ENCODE measurements at places on chromosomes 11 and 22.

- DNase-seq, result no peak
Observed at GRCh38 chr11:103528046-103528445, 418.8 kb downstream of the DYNC2H1 start.

DNA sequence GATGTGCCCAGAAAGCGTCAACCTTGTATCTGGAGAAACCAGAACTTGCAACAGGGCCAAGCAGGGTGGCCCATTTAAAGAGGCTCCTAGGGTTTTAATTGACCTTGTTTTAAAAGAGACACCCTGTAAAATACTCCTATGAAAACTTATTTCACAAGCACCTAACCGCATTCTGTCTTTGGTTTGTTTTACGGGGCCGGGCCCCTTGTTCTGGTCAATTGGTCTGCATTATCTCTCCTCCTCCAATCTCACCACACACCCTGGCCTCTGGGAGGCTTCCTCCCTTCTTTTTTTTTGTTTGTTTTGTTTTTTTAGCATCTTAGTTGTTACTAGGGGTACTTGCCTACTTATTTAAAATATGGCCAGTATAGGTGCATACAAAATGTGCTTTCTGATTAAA, 4.7 kb downstream of the EHF start:
- DNase-seq, result no peak

DNA sequence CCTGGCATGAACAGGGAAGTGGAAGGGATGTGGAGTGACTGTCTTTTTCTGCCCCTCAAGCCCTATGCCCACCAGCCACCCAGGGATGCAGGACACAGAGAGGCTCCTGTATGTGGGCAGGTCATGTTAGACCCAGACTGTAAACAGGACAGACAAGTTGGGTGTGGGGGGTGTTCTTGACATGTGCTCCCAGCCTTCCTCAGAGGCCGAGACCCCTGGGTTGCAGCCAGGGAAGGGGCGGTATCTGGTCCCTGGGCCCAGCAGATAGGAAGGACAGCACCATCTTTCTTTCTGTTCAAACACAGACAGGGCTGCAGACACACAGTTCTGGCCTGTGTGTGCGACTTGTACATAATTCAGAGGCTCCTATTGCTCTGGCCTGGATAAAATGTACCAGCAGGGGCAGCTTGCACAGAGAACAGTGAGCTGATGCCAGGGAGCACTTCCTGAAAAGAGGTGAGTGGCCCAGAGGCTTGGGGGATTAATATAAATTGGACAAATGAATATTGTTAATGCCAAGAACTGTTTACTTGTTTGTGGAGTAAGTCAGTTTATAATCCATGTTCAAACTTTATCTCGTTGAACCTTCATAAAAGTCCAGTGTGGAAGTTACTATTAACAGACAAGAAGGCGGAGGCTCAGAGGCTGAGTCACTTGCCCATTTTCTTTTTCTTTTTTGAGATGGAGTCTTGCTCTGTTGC, 16.6 kb downstream of the GDPD5 start:
- no peak for DNase-seq

DNA sequence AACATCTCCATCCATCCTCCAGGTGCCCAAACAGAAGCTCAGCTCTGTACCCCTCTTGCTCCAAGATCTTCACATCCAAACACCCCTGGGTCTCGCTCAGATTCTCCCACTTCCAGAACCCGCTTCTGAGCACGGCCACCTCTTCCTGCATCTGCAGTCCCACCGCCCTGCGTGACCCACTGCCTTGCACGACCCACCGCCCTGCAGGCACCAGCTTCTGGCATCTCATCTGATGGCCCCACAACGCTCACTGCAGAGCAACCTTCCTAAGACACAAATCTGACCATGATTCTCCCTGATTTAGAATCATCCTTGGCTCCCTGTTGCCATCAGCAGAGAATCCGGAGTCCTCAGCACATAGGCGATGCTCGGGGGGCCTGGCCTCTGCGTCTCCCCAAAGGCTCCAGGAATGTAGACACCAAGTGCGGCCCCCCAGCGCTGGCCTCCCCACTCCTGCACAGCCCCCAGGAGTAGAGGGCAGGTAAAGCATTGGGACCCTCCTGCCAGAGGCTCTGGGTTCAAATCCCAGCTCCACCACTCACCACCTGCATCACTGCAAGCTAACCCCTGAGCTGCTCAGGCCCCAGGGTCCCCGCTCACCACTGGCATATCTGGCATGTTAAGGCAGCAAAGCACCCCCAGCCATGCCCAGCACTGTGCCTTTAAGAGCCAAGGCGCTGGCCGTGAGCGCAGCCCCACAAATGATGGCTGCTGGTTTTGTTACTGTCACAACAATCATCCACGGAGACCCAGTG, 459.3 kb downstream of the BRD1 start:
- no peak for DNase-seq

DNA sequence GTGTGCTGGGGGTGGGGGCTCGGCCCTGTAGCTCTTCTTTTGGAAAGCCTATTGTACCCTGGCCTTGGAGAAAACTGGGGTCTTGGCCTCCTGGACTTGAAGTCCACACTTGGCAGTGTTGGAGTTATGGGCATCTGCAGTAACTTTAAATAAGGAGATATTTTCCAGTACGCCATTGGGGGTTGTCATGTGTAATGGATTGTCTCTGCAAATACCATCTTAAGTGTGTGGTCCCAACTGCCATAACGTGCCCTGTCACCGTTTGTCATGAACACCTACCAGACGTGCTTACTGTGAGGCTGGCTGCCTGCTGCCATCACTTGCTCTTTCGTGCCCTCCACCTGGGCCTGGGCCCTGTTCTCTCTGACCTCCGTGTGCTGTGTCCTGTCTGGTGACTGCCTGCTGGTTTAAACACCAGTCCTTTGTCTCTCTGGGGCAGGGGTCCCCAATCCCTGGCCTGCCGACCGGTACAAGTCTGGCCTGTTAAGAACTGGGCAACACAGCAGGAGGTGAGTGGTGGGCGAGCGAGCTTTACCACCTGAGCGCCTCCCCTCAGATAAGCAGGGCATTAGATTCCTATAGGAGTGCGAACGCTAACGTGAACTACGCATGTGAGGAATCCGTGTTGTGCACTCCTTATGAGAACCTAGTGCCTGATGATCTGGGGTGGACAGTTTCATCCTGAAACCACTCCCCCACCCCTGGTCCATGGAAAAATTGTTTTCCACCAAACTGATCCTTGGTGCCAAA, 3.6 kb upstream of the ZDHHC8 start:
- no peak for DNase-seq

GRCh38 chr22:17808693-17809403, 34.6 kb upstream of the BID start:
- no peak for DNase-seq

- DNase-seq, result no peak
Observed at GRCh38 chr11:80109031-80109430, 668.2 kb upstream of the TENM4 start.

DNA sequence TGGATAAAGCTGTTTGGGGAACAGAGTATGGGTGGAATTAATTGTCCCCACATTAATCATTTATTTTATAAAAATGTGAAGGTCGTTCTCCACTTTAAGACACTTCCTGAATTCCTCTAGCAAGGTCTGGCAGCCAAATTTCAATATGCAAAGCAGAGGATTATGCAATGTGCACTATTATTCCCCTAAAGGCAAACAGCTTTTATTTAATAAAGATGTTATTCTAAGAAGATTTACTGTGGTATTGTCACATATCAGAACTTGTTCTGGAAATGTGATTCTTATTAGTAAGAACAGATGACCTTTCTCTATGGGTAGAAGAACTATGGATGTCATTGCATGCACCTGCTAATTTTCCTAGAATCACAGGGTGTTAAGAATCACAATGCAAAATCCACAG, 1128.8 kb upstream of the CCDC90B start:
- DNase-seq, result no peak

- no peak for DNase-seq
Observed at GRCh38 chr11:63847363-63847762, 8.5 kb downstream of the MARK2 start.

DNA sequence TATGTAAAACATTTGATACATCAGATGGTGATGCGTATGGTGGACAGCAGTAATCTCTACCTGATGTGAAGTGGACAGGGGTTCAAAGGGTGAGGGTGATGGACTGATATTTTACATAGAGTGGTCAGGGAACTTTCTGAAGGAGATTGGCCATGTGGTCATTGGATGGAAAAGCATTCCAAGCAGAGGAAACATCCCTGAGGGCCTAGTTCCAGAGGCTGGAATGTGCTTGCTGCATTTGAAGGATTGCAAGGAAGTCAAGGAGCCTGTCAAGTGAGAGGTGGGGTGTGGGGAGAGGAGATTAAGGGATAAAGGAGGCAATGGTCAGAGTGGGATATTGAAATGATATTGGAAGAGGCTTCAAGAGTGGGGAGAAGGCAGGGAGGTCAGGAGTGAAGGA, 151.9 kb upstream of the NTM start:
- DNase-seq, result no peak

DNA sequence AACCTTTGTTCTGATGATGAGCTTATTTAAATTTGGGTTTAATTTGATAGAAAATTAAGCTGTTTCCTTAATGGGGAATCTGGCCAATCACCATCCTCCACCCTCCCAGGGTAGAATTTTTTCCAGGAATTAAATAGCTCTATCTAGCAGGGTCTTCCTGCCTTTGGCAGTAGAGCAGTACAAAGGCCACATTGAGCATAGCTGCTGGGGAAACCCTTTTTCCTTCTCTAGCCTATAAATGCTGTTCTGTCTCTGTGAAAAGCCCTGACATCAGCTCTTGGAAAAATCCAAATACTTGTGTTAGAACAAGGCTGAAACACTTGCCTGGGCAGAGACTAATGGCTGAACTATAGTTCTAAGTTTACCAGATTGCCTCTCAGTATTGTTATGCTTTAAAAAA, 55.1 kb downstream of the ARHGEF12 start:
- DNase-seq, result no peak

GRCh38 chr11:121563003-121563402, 110.2 kb upstream of the SORL1-AS1 start:
- no peak for DNase-seq

DNA sequence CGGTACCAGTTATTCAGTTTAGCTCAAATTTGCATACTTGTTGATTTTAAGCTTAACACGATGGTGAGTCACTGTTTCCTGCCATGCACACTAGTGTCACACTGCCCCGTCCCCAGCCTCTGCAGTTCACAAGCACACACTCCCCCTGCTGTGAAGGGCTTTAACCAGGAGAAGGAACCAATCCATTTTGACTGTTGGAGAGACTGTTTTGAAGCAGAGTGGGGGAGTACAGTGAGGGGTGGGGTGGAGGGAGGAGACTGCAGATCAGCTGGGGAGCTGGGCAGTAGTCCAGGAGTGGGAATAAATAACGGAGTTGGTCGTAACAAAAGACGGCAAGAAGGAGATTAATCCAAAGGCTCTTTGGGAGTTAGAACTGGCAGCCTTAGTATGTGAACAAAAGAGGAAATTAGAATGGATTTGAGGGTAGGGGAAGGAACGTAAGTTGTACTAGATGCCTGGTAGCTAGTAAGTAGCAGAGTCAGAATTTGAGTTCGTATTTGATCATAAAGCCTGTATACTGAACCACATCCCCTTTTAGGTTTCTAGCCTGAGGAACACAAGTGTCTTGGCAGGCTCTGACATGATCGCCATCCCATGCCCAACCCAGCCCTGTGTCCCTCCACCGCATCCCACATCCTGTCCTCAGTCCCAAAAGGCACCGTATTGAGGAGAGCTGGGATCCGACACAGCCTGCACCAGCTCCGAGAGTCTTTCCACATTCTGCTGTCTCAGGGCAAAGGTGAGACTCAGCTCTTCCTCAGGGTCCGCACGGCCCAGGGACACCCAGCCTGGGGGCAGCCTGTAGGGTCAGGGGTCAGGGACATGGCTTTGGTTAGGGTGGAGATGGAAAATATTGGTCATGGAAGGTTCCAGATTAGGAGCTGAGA, 862 bp downstream of the TPP1 start:
- DNase-seq, result no peak

DNA sequence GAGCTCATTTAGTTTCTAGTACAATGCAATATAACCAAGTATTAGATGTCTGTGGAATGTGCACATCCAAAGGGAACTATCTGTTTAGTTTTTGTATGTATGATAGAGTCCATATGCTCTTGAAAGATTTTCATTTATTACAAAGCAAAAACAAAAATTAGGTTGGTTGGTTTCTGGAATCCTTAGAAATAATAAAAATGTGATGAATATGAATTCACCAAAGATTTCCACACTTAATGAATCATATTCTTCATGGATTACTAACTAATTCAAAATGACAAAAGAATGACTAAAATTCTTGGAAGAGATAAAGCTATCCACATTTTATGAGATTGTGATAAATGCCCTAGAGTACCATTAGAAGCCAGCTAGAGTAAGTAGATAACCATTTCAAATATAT, 261.1 kb downstream of the SBF2 start:
- no peak for DNase-seq

DNA sequence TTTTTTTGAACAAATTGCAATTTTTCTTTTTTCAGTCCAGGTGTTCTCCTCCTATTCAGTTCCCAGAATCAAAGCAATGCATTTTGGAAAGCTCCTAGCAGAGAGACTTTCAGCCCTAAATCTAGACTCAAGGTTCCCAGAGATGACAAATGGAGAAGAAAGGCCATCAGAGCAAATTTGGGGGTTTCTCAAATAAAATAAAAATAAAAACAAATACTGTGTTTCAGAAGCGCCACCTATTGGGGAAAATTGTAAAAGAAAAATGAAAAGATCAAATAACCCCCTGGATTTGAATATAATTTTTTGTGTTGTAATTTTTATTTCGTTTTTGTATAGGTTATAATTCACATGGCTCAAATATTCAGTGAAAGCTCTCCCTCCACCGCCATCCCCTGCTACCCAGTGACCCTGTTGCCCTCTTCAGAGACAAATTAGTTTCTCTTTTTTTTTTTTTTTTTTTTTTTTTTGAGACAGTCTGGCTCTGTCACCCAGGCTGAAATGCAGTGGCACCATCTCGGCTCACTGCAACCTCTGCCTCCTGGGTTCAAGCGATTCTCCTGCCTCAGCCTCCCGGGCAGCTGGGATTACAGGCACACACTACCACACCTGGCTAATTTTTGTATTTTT, 6.2 kb upstream of the UBE4A start:
- DNase-seq, result no peak

- DNase-seq, result no peak
Observed at GRCh38 chr11:36512016-36512415, 1.9 kb upstream of the TRAF6 start.

- DNase-seq, result no peak
Observed at GRCh38 chr11:74681686-74682651, 49.3 kb downstream of the CHRDL2 start.

DNA sequence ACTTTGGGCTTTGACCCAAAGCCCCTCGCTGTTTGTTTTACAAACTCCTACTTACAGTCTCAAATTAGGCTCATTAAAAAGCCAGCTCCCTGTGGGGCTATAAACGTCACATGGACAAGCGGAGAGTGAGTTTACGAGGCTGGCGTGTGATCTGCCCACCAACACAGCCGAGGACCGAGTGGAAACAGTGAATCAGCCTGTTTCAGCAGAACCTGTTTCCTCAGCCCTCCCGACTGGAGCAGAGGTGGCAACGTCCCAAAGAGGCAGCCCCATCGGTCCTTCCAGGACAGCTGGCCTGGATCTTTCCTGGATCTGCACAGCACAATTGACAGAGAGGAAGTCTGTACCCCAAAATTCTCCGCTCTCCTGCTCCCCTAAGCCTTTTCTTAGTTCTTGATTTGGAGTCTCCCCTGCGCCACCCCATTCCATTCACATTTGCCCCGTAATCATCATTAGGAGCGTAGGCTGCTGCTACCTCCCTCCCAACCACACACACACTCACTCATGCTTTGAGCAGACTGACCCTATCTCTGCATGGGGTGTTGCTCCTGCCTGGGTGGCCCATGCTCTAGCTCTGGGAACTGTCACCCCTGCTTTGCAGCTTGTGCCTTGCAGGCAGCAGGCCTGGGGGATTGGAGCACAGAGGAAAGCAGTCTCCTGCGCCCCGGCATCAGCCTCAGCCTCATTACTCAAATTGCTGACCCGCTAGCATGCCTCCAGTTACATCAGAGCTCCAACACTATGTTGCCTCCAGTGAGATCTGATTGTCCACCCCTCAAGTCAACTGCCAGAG, 117.8 kb downstream of the NAT10 start:
- DNase-seq, result no peak
